ENCODE measurements at places on chromosomes 11 and 22.

GRCh38 chr22:46730568-46731245 lies 7.3 kb downstream of the CERK start:
- DNase-seq, result no peak

DNA sequence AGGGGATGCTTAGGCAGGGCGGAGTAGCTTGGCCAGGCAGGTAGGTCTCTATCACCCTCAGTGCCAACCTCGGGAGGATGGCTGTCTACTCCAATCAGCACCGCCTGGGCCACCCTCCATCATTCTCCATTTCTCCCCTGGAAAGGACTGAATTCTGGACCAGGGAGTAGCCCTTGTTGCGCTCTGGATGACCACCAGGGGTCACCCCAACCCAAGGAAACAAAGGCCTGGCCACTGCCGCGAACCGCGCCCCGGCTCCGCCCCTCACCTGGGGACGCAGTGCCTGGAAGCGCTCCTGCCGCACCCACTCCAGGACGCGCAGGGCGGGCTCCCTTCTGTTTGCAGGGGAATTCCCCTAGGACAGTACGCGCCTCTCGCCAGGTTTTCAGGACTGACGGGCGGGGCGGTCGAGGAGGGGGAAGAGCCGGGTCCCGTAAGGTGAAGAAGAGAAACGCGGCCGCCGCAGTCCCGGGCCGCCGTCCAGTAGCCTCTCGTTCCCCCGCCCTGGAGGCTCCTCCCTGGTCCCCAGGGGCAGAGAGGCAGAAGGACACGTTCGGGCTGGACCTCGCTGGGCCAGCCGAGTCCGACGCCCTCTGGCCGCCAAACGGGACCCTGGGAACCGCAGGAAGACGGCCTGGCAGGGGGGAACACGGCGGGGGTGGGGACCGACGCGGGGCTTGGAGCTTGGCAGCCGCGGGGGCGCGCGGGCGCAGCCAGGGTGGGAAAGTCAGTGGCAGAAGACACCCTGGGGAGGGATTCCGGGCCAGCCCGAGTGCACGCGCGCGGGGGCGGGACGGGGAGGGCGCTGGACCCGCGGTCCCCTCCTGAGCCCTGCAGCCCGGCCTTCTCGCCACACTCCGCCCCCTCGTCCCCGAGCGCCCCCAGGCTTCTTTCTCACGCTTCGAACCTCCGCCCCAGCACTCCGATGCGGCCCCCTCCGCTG lies 7.1 kb downstream of the SCN4B start:
- no peak for DNase-seq

- no peak for DNase-seq
Observed at GRCh38 chr22:33842421-33843094, 77.7 kb downstream of the LARGE1 start.

DNA sequence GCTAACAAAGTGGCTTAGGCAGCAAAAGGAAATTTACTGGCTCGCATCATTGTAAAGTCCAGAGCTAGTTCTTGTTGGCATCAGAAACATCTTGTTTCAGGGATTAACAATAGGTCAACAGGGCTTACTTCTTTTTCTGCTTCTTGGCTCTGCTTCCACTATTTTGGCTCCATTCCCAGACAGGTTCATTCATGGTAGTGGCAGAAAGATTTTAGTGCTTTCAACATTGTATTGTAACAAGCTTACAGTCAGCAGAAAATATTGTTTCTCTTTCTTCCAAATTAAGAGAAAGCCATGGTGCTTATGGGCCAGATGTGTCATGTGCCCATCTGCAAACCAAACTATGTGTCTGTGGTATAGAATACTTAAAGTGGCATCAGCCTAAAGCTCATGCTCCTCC lies 315.6 kb downstream of the RAB38 start:
- no peak for DNase-seq

DNA sequence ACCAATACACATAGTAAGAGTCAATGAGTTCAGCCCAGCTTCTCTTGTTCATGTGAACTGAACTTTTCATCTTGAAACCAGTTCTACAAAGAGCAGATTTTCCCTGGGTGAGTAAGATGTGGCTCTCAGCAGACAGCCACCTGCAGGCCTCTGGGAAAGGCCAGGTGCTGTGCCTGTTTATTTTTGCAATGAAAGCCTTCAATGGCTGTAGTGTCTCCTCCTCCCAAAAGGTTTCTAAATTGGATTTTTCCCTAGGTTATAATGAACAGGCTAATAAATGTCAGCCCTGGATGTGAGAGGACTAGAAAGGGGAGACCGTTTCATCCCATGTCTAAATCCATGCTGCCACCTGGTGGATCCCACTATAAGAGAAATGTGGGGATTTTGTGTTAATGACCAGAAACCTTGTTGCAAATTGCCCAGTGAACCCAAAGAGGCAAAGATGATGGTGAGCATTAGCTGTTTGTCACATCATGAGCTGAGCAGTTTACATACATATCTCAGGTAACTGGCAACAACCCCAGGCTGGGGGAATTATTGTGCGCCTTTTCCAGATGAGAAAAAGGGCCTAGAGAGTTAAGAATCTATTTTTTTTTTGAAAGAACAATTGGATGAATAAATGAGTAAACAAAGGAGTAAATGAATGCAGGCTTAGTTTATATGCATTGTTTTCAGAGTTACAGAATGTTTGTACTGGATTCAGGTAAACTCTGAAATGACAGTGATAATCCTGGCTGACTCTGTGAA lies 12.7 kb downstream of the C11orf91 start:
- no peak for DNase-seq

DNA sequence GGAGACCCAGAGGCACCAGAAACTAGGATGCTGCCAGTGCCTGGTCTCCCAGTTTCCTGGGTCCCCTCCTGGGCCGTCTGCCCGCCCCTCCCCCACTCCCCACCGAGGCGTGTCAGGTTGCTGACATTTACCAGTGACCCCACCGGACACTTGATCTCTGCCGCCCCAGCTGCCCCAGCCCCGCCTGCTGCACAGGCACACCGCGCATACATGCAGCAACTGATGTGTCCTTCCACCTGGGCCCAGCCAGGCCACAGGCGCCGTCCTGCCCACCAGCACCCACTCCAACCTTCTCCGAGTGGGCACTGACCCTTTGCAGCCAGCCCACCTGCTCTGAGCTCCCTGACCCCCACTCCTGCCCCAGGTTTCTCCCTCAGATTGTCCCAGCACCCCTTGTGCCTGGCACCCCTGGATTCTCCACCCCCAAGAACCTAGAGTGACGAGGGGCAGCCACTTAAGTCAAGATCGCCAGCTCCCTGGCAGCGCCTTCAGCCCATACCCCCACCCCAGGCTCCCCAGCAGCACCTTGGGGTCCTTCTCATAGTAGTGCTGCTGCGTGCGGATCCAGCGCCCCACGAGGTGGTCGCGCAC lies 548 bp downstream of the PYGM start:
- no peak for DNase-seq

DNA sequence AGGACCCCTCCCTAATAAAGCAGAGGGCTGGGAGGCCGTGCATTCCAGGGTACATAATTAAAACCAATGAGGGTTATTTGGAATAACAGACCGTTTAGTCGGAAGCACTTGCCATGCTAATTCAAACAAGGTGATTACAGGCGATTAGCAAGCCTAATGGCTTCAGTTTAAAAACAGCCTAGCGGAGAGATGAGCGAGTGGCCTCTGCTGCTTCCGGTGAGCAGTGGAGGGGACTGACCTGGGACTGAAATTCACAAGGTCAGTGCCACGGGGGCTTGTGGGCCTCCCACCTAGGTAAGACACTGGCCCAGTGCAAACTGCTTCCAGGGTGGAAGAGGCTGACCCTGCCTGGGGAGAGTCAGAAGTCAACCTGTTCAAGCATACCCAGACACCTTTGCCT lies 56.8 kb upstream of the ALX4 start:
- no peak for DNase-seq

DNA sequence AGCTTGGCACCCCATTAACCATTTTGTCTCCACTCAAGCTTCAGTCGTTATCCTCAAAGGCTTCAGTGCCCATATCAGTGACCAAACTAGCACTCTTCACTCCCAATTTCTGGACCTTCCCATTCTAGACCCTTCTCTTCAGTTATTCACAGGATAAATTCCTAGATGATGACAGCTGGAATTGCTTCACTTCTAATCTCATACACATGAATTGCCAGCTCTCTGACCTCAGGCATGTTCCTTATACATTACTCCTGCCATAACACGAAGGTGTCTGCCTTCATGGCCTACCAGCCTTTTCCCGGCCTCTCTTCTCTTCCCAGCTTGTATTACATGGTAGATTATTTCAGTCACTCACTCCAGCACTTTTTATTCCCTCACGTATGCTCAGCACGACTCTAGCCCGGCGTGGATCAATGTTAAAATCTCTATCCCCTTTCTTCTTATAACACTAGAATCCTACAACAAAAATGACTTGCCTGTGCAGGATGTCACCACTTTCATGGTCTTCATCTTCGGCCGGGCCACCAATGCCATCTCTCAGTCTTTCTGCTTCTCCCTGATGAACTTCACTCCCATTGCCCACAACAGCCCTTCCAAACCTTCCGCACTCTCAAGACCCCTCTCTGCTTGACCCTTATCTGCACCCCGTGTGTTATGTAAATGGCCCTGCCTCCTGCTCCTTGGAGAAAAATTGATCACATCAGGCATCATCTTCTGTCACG lies 36.9 kb downstream of the EIF3F start:
- no peak for DNase-seq

DNA sequence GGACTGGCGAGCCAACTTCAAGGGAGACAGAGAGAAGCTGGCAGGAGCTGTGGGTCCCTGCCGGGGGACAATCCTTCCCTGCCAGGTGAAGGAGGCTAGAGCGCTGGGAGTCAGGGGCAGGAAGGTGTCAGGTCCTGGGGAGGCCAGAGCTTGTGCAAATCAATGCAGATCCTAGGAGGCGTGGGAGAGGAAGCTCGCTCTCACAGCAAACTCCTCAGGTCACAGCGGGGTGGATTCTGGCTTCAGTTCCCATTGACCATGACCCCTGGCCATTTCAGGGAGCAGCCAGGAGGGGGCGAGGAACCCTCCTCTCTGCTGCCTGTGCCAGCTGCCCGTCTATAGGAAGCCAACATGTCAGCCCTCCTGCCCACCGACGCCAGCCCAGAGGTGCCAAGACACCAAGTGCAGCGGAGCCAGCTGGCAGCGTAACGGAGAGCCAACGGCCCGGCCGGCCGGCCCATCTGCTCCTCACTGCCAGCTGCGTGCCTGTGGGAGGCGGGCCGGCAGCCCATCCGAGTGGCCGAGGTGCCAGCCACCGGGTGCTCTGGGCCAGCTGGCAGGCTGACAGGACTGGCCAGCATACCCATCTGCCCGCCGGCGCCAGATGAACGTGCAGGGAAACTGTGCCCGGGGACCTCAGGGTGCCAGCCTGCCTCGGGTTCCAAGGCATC lies 374.8 kb downstream of the MIAT start:
- DNase-seq, result no peak

GRCh38 chr11:73342633-73343032 lies 33.6 kb upstream of the RELT start:
- DNase-seq, result no peak

DNA sequence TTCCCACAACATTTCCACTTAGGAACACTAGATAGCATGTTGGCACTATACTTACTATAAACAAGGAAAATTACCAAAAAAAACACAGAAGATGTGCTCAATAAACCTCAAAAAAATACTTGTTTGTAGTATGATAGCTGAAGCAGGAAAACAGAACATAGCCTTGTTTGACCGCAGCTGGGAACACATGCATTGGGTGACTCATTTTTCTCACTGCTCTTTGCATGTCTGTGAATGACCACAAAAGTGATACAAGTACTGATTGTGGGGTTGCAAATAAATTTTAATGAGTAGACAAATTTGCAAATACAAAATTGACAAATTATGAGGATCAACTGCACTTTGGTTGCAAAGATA lies 22.8 kb upstream of the GUCY1A2 start:
- no peak for DNase-seq

DNA sequence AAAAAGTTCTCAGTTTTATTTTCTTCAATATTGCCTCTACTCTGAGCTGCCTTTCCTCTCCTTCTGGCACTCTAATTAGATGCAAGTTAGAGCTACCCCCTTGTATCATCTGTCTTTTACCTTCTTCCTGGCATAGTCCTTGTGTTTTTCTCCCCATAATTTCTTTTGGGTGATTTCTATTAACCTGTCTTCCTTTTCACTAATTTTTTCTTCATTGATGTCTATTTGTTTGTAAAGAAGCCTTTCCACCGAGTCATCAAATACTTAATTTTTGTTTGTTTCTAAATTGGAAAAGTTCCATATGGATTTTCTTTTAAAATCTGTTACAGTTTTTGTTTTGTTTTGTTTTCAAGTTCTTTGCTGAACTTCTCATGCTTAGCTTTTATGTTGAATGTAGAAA lies 558.1 kb downstream of the TBC1D22A start:
- no peak for DNase-seq

DNA sequence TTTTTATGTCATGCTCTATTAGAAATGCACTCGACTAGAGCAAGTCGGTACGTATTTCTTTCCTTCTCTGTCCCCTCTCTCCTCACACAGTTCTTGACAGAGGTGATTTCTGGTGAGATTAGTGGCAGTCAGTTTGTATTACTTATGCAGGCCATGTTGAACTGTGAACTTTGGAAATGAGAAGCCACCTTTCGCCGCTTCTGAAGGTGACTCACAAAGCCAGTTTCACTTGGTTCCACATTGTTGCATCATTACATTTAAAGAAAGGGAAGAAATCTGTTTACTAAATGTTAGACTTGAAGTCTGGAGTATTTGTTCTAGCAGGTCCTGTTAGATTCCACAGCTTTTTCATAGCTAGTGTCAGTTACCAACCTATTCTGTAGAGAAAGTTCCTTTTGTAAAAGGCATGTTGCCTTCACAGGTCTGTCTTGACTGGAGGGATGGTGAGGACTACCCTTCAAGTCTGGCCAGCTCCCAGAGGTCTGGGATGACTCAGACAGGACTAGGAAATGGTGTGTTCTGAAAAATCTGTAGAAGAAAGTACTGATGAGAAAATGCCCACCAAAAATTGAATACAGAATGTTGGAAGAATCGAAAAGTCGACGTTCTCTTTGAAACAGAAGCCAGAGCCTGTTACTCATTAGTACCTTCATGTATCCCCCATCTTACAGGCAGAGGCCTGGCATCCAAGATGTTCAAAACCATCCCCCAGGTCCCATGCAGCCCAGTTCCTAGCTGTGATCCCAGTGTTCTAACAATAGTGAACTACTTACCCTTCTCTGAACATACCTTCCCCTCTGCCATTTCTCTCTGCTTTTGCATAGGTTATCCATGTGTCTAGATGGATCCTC lies 181.4 kb downstream of the DBX1 start:
- no peak for DNase-seq

DNA sequence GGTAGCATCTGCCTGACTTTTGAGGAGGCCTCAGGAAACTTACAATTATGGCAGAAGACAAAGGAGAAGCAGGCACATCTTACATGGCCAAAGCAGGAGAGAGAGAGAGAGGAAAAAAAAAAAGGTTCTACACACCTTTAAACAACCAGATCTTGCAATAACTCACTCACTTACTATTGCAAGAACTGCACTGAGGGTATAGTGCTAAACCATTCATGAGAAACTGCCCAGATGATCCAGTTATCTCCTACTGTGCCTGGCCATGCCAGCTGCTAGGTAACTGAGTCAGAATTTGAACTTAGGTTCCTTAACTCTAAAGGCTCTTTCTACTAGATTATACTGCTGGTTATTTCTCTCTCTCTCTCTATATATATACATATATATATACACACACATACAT lies 7.3 kb downstream of the HORMAD2 start:
- no peak for DNase-seq

GRCh38 chr11:81497202-81497804 lies 1236.4 kb downstream of the FAM181B start:
- no peak for DNase-seq

All from NCI-H1436 treated with DMSO at 0.1 percent for 48 hours (cell line).